ENCODE measurements at places on chromosomes 7 and 10. TPM values are rescaled to one million over a fixed set of nuclear protein-coding genes. Genes with fewer than 3 reads are reported as not detected.

DNA sequence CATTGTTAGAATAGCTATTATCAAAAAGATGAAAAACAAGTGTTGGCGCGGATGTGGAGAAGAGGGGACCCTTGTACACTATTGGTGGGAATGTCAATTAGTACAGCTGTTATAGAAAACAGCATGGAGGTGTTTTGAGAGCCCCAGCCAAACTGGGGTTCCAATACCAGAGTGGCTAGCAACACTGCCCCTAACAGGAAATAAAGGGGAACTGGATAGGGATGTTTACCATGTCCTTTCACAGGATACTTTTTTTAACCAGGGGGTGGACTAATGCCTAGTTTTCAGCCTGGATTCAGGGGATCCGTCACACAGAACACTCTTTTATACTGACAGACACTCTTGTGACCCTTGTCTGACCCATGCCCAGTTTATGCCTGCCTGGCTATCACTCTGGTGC lies 6.9 kb upstream of the GSTK1 start:
- DNase-seq, result no peak

DNA sequence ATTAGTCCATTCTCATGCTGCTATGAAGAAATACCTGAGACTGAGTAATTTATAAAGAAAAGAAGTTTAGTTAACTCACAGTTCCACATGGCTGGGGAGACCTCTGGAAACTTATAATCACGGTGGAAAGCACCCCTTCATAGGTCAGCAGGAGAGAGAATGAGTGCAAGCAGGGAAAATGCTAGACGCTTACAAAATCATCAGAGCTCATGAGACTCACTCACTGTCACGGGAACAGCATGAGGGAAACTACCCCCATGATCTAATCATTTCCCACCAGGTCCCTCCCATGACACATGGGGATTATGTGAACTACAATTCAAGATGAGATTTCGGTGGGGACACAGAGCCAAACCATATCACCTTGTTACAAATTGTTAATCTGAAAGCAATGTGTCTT lies 15.8 kb downstream of the TAS2R39 start:
- DNase-seq, result no peak

DNA sequence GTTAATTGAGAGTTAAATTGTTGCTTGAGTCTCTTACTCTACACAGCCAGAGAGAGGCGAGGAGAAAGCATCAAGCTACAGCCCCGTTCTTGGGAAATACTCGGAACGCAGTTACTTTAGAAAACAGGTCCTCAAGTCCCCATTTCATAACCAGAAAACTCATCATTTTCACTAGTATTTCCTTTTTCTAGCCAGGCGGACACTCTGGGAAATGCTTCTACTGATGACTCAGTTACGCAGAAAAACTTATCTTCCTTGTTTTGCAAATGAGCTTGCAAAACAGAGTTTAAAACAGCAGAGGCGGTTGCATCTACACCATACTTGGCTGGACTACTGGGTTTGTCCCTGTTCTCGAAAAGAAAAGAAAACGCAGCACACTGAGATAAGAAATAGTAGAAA lies 111.4 kb upstream of the FGFR2 start:
- DNase-seq, result no peak

DNA sequence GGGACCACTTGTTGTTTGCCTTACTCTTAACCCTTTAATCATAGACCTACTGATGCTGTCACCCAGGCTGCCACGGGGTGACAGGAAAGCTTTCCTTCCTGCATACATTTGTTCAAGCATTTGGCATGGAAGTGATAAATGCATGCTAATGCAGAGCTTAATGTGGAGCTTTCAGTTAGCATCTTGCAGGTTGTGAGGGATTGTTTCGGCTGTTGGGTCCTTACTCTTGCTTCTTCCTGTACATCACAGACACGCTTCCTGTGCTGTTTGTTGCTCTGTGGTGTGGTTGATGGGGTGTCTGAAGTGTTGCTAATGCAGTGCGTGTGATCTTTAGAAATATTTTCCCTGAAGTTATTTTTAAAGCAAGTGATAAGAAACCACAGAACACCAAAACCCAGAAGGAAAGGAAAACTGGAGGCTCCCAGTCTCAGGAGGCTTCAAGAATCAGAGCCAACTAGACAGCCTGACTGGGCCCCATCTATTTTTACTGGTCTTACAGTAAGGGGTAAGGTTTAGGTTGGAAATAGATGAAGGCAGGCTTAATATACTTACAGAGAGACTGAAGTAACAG lies 143.1 kb downstream of the CHN2 start:
- no peak for DNase-seq

GRCh38 chr10:3336673-3337293 lies 164.2 kb upstream of the PITRM1 start:
- no peak for DNase-seq

- no peak for DNase-seq
Measured at GRCh38 chr10:86390337-86391120, 23.9 kb upstream of the GRID1 start.

GRCh38 chr7:144545330-144545729 lies 141.8 kb upstream of the NOBOX start:
- DNase-seq, result no peak

DNA sequence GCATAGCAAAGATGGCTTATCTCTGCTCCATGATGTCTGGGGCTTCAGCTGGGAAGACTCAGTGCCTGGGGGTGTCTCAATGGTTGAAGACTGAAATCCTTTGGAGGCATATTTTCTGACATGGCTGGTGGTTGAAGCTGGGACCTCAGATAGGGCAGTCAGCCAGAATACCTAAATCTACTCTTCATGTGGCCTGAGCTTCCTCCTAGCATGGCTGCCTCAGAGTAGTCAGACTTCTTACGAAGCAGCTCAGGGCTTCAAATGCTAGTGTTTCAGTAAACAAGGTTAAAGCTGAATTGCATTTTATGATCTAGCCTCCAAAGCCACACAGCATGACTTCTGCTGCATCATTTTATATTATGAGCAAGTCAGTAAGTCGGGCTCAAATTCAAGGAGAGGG lies 2.6 kb upstream of the BRAF start:
- no peak for DNase-seq

DNA sequence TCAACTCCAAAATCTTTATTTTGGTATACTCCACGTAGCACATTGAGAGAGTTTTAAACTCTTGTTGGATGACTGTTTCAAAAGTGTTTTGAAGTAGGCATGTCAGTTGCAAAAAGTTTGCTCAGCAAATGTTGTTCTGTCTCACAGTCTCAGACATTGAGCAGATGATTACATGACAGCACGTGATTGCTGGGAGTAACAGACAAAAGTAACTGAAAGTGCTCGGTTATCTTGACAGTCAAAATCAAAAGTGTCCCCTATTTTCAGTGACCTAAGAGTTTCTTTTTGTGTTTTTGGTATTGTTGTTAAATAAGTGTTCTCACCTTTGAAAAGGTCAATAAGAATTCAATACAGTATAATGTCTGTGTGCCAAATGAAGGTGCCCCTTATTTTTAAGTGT lies 84.3 kb downstream of the CFTR start:
- DNase-seq, result no peak

GRCh38 chr10:97042081-97042480 lies 143.7 kb downstream of the SLIT1 start:
- no peak for DNase-seq

The SPDYE9 gene
- 1.1 TPM for polyA plus RNA-seq

The MACC1 gene
- 8.6 TPM for polyA plus RNA-seq

The TFPI2 gene
- 12.1 TPM for polyA plus RNA-seq

The KRIT1 gene
- polyA plus RNA-seq, result 55.8 TPM
